ENCODE measurements at places on chromosomes 16 and 17.
A peak's percentile ranks its signal among the peaks of the same experiment; 100 is the strongest.

- DNase-seq = no peak
Observed at GRCh38 chr16:77594057-77594456, 128.3 kb upstream of the NUDT7 start.

DNA sequence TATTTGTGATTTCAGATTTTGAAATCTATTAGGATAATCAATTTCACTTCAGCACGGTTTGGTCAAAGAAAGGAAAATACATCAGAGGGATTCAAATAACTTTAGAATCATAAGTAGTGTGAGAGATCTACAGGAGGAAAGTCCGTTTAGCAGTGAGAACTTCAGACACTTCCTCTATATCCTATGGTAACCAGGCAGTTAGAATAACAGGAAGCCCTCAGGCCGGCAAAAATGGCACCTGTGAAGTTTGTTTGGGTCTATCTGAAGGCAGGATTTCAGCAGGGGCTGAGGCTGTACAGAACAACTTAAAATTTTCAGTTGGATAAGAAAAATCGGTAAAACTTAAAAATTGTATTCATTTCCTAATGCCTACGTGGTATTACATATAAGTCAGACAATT, 24.9 kb downstream of the KCNJ16 start:
- no peak for DNase-seq

DNA sequence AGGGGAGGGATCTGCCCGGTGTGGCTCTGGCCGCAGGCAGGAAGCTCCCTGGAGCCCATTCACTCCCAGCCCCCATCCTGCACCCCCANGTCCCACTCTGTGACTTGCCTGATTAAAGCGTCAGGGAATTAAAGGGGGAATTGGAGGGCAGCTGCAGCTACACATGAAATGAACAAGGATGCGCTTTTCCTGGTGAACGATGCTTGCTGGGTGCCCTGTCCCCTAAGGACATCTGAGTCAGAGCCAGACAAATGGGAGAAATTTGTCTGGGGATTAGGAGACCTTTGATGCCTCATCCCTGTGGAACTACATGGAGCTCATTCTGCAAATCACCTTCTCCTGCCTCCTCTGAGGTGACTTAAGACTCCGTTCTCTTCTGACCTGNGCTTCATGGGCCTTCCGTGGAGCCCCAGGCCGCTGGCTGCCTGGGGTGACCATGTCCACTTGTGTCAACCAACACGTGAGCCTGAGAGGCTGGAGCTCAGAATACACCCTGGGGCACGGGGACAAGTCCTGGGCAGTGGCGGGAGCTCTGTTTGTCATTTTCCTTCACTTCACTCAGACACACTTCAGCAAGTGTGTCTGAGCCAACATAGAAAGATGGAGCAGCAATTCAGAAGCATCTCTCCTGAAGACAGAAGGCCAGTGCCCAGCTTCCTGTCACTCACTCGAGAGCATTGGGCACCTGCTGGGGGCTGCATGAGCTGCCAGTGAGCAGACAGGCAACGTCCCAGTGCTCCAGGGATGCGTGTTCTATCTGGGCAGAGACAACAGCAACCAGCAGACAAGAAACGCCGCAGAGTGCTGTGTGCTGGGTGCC, 54.1 kb downstream of the METRNL start:
- DNase-seq = no peak

GRCh38 chr17:7184647-7185046, 5.5 kb upstream of the ASGR1 start:
- DNase-seq = no peak

DNA sequence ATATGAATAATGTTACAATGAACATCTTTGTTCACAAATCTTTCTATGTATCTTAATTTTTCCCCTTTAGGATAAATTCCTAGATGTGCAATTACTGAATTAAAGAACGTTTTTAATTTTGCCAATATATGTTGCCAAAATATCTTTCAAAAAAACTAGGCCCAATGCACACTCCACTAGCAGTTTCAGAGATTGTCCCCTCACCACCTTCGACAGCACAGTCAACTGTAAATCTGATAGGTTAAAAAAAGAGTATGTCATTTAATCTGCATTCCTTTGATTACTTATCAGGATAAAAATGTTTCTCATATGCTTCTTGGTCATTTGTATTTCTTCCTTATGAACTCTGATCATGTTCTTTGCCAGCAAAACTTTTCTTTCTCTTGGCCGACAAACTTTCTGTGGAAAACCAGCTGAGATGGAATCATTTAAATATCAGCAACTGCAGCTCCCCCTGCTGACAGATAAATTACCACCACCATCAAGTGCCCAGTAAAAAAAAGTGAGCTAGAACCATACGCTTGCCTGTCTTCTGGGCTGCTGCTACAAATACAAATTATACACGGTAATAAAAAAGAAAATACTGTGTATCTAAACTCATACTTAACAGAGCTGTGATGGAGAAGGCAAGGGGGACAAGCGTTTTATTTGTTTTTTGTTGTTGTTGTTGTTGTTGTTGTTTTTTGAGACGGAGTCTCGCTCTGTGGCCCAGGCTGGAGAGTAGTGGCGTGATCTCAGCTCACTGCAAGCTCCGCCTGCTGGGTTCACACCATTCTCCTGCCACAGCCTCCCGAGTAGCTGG, 19.6 kb upstream of the KANSL1 start:
- peak; percentile 20 for DNase-seq

DNA sequence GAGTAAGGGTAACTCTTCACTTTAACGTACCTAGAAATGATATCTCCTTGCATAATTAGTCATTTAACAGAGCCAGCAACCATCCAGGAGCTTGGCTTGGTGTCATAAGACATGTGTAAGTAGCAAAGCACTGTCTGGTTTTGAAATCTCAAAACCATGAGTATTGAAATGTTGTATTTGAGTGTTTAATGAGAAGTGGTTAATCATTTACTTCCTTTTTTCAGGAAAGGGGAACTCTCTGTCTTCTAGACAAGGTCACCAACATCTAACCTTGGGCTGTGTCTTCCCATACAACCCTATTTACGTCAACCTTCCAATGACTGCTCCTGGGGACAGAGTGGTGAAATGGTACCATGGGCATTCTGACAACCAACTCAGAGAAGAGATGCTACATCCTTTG, 27.1 kb downstream of the PMP22 start:
- no peak for DNase-seq

GRCh38 chr17:53273126-53273525, 549.6 kb upstream of the KIF2B start:
- no peak for DNase-seq

DNA sequence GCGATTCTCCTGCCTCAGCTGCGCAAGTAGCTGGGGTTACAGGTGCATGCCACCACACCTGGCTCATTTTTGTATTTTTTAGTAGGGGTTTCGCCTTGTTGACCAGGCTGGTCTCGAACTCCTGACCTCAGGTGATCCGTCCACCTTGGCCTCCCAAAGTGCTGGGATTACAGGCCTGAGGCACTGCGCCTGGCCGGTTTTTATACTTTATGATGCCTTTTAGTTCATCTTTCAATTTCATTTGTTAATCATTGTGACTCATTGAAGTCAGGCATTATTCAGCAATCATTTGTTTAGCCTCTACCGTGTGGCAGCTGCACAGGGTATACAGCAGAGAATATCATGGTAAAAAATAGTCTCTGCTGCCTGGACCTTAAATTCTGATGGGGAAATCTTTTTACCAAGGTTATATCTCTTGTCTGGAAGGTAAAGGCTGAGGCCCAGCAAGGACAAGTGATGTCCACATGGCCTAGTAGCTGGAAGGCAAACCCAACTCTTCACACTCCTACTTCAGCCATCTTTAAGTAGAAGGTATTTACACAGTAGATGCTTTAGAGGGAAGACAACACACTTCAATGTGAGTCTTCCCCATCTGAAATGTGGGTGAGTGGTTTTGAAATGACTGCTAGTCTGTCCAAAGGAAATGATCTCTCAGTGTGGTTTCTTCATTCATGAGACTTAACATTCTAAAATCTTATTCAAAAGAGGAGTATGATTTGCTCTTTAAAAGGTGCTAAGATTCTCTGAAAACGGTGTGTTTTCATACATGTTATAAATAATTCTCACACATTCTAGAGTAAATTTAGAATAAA, 2.4 kb downstream of the PRPSAP2 start:
- no peak for DNase-seq

DNA sequence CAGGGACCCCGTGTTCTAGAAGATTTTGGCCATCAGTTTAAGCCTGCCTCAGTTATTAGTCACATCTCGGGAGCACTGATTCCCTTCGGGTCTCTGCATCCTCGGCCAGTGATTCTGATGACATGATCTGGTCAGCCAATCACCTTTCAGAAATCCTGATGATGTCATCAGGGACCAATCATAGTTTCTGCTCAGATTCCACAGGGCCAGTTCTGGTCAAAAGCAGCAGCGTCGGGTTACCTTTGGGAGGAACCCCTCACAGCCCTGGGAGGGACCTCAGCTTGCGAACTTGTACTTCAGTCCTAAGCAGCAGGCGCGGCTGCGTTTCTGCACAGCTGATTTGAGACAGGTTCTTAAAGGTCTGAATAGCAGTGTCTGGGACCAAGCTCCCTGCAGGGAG, 13.9 kb downstream of the KDM8 start:
- DNase-seq = no peak

GRCh38 chr17:73224237-73224636, 31.4 kb downstream of the COG1 start:
- no peak for DNase-seq

DNA sequence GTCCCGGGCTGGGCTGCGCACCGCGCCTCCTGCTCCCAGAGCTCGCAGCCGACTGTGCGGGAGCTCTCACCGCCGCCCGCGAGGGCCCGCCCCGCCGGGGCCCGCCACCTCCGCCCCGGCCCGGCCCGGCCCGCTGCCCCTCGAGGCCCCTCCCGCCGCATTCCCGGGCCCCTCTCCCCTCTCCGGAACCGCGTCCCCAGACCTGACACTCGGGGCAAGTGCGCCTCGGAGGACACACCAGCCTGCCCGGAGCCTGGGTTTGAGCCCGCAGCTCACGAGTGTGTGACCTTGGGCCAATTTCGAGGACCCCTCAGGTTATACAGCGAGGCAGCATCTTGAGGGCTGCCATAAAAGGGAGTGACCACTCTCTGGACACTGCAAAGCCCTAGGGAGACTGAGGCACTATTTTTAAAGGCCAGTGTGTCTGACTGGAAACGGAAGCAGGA, 2.0 kb upstream of the GRIN2C start:
- no peak for DNase-seq

GRCh38 chr17:49224997-49225337, 5.6 kb downstream of the PHOSPHO1 start:
- DNase-seq = no peak

DNA sequence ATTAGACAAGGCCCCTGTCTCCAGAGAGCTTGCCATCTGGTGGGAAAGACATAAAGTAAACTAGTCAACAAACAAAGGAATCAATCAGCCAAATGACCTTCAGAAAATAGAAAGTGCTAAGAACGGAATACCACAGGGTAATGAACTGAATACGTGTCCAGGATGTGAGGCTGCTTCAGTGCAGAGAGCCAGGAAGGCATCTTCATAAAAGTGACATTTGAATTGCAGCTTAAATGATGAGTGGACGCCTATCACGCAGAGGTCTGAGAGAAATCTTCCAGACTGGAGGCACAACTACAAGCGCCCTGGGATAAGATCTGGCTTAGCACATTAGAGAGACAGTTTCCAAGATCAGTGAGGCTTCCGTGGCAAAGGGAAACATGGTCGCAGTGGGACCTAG, 574.1 kb upstream of the CDH8 start:
- no peak for DNase-seq

GRCh38 chr16:77937473-77938149, 84.7 kb upstream of the CLEC3A start:
- no peak for DNase-seq

DNA sequence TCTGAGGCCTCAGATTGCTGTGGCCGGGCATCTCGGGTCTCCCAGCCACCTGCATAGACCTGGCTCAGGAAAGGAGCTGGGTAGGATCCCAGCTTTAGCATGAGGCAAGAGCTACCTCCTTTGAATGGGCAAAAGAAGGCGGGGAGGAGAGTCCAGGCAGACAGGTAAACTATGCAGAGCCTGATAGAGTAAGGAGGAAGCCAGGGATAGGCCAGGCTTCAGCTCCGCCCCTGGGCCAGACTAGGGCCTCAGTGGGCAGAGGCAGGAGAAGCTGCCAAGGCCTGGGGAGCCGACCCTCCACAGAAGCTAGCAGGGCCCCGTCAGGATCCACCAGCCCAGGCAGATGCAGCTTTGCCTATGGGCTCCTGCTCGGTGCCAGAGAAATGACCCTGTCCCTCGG, 22.6 kb upstream of the UBE2G1 start:
- no peak for DNase-seq

DNA sequence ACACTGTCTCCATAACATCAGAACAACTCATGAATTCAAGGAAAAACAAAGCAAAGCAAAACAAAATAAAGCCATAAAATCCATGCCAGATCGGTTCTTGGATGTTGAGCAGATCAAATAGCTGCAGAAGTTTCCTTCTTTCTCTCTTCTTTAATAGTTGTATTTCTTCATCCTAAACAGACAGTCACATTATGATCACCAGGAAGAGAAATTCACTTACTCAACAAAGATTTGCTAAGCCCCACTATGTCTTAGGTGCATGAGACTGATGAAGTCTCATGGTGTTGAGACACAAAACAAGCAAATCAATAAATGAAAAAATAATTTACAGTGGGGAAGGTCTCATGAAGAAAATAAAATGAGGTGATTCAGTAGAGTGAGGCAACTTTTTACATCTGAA, 72.8 kb downstream of the WIPI1 start:
- DNase-seq = no peak

DNA sequence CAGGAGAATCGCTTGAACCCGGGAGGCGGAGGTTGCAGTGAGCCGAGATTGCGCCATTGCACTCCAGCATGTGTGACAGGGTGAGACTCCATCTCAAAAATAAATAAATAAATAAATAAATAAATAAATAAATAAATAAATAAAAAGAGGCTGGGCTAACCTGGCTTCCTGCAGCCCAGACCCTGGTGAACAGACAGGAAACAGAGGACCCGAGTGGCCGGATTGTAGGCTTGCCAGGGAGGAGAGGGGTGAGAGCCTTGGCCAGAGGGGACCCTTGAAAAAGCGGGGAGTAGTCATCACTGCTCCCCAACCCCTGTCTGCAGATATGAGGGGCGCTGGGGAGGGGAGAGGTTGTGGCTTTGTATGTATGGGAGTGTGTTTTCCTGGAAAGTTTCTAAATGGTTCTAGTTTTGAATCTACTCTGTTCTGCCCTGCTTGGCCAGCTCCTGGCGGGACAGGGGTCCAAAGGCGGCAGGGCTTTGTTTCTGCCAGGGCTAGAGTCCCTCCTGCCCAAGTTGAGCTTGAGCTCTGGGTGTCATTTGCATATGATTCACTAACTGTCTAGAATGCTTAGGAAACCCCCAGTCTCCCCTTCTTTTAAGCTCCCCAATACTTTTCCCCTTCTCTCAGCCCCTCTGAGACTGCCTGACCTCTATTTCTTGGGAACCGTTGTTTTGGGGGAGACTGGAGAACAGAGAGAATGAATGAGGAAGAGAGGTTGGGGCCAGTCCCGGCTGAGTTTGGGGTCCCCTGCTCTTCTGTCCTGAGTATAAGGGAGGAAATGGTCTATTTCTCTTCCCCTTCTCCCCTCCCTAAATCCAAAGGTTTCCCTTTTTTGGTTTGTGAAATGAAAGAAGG, 16.4 kb downstream of the RARA start:
- DNase-seq = no peak

- DNase-seq = no peak
Observed at GRCh38 chr16:24116989-24117388, 139.1 kb upstream of the CACNG3 start.

Data from NCI-H1417 (cell line).